Pancreas (tissue), 10 donors: ENCODE measurements at places on chromosomes 2 and 18. TPM values are rescaled to one million over a fixed set of nuclear protein-coding genes. Genes with fewer than 3 reads are reported as not detected.

GRCh38 chr2:79860228-79861058, 347.6 kb downstream of the CTNNA2 start:
- no peak overlapping the region for H3K4me3 ChIP-seq
- H3K4me1 ChIP-seq = peaks cover 6% of the 10 kb centered on the region

DNA sequence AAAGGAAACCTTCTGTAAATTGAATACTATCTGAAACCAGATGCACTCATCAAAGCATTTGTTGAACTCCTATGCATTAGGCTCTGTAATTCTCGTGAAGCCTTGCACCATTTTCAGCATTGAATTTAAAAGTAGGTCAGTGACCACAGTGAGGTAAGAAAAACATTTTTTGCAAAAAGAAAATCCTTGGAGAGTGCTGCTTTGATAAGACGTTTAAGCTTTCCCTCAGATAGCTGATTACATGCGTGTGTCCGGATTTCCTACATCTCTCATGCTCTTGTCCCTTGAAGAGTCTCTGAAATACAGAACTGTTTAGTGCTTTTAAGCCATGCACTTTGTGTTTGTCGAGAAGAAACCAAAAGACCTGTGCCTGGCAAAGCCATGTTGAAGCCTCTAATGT, 113.6 kb downstream of the FMNL2 start:
- no peak overlapping the region for H3K27ac ChIP-seq
- H3K4me3 ChIP-seq = no peak overlapping the region
- no peaks in the 10 kb centered on the region for H3K36me3 ChIP-seq
- no peaks in the 10 kb centered on the region for H3K27me3 ChIP-seq
- no peaks in the 10 kb centered on the region for H3K4me1 ChIP-seq
- no peak for DNase-seq

GRCh38 chr2:172540421-172540820, 15.5 kb upstream of the PDK1 start:
- H3K27me3 ChIP-seq = no peaks in the 10 kb centered on the region
- H3K4me1 ChIP-seq = no peaks in the 10 kb centered on the region
- no peak for DNase-seq
- H3K4me3 ChIP-seq = no peak overlapping the region

DNA sequence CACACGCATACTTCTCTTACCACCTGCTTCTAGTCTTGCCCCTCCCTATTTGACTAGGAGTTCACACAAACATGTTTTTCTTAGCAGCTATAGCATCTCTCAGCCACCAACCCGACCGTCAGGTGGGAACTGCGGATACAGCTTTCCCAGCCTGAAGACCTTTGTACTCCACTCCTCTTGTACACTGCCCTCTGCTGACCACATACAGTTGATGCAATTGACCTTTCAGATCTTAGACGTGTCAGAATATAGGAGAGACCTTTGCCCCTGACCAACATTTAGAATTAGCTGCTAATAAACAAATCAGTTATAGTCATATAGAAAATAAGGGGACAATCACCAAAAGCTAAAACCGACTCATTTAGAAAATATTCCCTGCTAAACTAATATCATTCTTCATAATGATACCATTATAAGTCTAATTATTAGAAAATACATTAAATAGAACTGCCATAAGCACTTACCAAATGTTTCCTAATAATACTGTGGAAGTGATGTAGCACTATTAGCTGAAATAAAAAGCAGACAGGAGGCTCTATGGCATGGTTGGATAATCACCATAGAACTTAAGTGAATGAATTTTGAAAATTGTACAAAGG, 208.4 kb downstream of the RAD51AP2 start:
- H3K27me3 ChIP-seq = no peaks in the 10 kb centered on the region
- no peaks in the 10 kb centered on the region for H3K4me1 ChIP-seq
- H3K36me3 ChIP-seq = no peaks in the 10 kb centered on the region
- DNase-seq = peak; percentile 25

DNA sequence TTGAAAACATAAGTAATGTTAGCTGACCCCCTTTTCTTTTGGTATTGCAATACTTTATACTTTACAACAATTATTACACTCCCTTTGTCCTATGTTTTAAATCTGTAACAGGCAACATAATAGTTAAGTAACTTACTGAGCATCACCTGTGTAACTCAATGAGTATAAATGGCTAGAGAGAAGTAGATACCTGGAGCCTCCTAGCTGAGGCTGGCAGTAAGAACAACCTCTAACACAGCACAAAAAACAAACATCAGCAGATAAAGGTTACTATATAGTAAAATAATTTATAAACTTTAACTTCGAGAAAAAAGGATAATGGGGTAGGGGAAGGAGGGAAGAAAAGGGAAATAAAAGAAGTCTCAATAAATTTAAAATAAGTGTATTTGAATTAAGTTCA, 73.1 kb upstream of the ST8SIA5 start:
- no peak overlapping the region for H3K27ac ChIP-seq
- H3K36me3 ChIP-seq = no peaks in the 10 kb centered on the region
- DNase-seq = no peak
- H3K27me3 ChIP-seq = no peaks in the 10 kb centered on the region
- no peaks in the 10 kb centered on the region for H3K4me1 ChIP-seq
- no peak overlapping the region for H3K4me3 ChIP-seq

DNA sequence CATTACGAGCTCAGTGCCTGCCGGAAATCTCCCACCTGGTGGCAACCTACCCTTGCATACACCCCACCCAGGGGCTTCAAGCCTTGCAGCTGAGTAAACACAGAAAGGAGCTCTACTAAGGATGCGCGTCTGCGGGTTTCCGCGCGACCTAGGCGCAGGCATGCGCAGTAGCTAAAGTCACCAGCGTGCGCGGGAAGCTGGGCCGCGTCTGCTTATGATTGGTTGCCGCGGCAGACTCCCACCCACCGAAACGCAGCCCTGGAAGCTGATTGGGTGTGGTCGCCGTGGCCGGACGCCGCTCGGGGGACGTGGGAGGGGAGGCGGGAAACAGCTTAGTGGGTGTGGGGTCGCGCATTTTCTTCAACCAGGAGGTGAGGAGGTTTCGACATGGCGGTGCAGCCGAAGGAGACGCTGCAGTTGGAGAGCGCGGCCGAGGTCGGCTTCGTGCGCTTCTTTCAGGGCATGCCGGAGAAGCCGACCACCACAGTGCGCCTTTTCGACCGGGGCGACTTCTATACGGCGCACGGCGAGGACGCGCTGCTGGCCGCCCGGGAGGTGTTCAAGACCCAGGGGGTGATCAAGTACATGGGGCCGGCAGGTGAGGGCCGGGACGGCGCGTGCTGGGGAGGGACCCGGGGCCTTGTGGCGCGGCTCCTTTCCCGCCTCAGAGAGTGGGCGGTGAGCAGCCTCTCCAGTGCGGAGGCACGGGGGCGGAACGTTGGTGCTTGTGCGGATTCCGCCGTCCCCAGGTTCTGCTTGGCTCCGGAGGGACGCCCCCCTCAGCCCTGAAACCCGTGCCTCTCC, at the start of gene MSH2:
Gene MSH2 (plus strand): TSS at position 352 of the 804 bp plus-strand sequence. CDS start 36 bp downstream, at position 388.
- peak within 1 kb of the TSS; percentile 72 for H3K27ac ChIP-seq
- H3K4me1 ChIP-seq = no peaks in the 10 kb centered on the region
- no peaks in the 10 kb centered on the region for H3K27me3 ChIP-seq
- no peaks in the 10 kb centered on the region for H3K36me3 ChIP-seq

GPR155 gene
- total RNA-seq = 7.1 TPM

GRCh38 chr2:31563273-31563839, 17.4 kb downstream of the SRD5A2 start:
- H3K4me3 ChIP-seq = no peak overlapping the region
- no peak for DNase-seq
- H3K27ac ChIP-seq = no peak overlapping the region

RIT2 gene
- not detected for total RNA-seq

CABYR gene
- total RNA-seq = 0.25 TPM

DAPL1 gene
- 3.5 TPM for total RNA-seq

DNA sequence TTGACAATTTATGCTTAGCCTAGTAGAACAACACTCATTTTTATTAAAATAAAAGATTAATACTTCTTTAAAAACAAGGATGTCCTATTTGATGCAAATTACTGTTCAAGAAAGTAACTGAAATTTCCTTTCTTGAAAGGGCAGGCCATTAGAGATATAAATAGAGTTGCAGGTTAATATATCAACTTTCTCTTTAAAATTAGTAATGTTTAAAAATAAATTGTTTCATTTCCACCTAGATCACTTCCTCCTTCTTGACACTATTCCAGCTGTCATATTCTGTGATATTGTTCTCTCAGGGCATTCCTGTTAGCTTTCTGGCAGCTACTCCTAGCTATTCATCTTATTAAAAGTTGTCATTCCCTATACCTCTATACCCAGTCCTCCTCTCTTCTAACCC, 357.9 kb upstream of the NRP2 start:
- no peaks in the 10 kb centered on the region for H3K4me1 ChIP-seq
- no peaks in the 10 kb centered on the region for H3K27me3 ChIP-seq
- no peak for DNase-seq
- no peak overlapping the region for H3K27ac ChIP-seq

- H3K27me3 ChIP-seq = no peaks in the 10 kb centered on the region
- DNase-seq = no peak
- peaks cover 8% of the 10 kb centered on the region for H3K4me1 ChIP-seq
- no peak overlapping the region for H3K4me3 ChIP-seq
Observed at GRCh38 chr2:62462211-62462610, 43.8 kb downstream of the TMEM17 start.

GRCh38 chr18:39776766-39777165, 2178.3 kb upstream of the PIK3C3 start:
- no peaks in the 10 kb centered on the region for H3K36me3 ChIP-seq
- no peaks in the 10 kb centered on the region for H3K27me3 ChIP-seq
- H3K4me3 ChIP-seq = no peak overlapping the region
- no peaks in the 10 kb centered on the region for H3K4me1 ChIP-seq
- no peak overlapping the region for H3K27ac ChIP-seq
- no peak for DNase-seq

- no peaks in the 10 kb centered on the region for H3K36me3 ChIP-seq
- H3K27me3 ChIP-seq = no peaks in the 10 kb centered on the region
- peaks cover 15% of the 10 kb centered on the region for H3K4me1 ChIP-seq
- DNase-seq = no peak
- peak overlapping the region; percentile 83 for H3K27ac ChIP-seq
Observed at GRCh38 chr18:31943878-31944816, 1.2 kb upstream of the TRAPPC8 start.

DNA sequence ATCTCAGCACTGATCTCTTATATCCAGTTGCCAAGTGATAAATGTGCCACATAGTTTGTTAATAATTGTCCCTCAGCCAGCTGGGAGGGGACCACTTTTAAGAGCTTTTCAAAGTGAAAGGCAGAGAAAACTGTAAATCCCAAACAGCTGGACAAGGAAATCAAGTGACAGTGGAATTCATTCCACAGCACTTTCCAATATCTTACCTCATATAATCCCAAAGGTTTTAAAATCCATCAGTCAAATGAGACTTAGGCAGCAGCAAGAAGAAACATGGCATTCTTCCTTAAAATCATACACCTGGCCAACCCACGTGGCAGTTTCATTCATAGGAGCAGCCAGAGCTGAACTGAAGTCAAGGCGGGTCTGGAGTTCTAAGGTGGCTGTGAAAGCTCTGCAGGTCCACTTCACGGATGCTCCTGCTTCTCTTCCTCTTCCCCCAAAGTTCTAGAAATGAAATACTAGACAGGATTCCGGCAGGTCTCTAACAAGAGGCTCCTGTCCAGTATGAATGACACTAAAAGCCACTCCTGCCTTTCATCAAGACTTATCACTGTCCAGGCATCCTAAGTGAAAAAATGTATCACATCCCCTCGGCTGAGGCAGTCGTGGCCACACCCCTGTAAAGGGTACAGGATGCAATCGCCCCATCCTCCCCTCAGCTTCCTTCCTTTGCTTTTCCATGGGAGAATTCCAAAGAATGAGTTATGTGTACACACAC, 190.4 kb upstream of the STK17B start:
- H3K4me3 ChIP-seq = no peak overlapping the region
- no peak for DNase-seq
- no peaks in the 10 kb centered on the region for H3K27me3 ChIP-seq
- no peaks in the 10 kb centered on the region for H3K4me1 ChIP-seq

DNA sequence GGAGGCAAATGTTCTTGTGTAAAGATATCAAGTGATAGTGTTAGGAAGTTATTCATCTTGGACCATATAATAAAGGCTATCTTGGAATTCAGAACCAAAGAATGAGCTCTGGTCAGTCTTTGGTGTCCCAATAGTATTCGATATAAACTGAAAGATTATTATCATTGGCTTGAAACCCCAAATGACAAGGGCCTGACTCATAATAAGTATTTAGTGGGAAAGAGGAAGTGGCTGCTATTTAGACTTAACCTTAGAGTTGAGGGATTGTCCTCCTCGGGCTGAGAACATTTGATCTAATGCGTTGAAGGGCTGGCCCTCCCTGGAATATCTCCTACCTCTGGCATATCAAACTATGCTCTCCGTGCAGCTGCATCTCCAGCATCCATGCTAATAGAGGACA, 67.5 kb downstream of the CDH20 start:
- no peak overlapping the region for H3K27ac ChIP-seq
- H3K4me3 ChIP-seq = no peak overlapping the region
- DNase-seq = no peak
- H3K27me3 ChIP-seq = no peaks in the 10 kb centered on the region
- H3K4me1 ChIP-seq = no peaks in the 10 kb centered on the region
- no peaks in the 10 kb centered on the region for H3K36me3 ChIP-seq

- no peak overlapping the region for H3K27ac ChIP-seq
- H3K4me1 ChIP-seq = no peaks in the 10 kb centered on the region
- no peak for DNase-seq
- no peak overlapping the region for H3K4me3 ChIP-seq
Observed at GRCh38 chr2:107807988-107808387, 18.7 kb upstream of the RGPD4 start.

DNA sequence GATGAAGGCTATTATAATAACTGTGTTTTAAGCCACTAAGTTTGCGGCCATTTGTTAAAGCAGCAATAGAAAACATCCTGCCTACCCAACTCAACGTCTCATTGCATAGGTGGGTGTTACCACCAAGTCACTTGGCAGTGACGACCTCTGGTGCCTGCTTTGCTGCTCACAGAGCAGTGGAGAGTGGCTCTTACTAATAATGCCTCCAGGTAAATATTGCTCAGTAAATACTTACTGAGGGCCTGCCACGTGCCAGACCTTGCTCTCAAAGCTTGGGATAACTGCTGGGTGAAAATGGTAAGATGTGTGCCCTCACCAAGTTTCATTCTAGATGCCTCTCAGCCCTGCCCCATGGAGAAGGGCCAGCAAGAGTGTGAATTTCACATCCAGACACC, 27.7 kb downstream of the ITGA6 start:
- no peaks in the 10 kb centered on the region for H3K27me3 ChIP-seq
- peaks cover 19% of the 10 kb centered on the region for H3K4me1 ChIP-seq
- DNase-seq = no peak
- no peak overlapping the region for H3K4me3 ChIP-seq
- H3K27ac ChIP-seq = peak overlapping the region; percentile 51

DNA sequence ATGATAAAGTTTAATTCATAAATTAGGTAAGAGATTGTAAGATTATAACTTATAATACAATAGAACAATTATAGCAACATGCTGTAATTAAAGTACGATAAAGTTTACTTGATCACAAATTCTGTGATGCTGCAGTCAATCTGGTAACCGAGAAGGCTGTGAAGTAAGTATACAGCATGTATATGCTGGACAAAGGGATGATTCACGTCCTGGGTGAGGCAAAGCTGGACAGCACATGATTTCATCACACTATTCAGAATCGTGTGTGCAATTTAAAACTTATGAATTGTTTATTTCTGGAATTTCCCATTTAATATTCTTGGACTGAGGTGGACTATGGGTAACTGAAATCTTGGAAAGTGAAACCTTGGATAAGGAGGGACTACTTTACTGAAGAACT, 522.2 kb upstream of the CNTNAP5 start:
- no peak for DNase-seq
- H3K4me1 ChIP-seq = no peaks in the 10 kb centered on the region
- no peaks in the 10 kb centered on the region for H3K27me3 ChIP-seq
